ENCODE measurements at places on chromosomes 13 and 19.

DNA sequence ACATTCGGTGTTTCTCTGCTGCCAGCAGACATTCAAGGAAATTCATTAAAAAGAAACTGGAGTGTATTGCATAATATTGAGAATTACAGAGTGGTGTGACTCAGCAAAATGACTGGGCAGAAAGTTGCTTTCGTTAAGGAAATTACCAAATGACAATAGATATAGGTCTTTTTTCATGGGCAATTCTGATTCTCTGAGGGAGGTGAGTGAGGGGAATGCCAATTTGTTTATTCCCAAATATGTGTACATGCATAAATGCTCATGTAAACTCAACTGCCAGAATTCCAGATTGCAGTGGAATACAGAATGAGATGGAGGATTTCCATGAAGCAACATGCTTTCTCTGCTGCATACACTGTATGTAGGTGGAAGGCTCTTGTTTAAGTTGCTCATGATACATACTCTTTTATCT is 1730.1 kb downstream of the SLITRK5 start:
- no peak for DNase-seq

- DNase-seq = no peak
Observed at GRCh38 chr13:44230736-44231135, 142.9 kb upstream of the SERP2 start.

GRCh38 chr13:35723821-35724220 is 247.3 kb upstream of the MAB21L1 start:
- DNase-seq = no peak

DNA sequence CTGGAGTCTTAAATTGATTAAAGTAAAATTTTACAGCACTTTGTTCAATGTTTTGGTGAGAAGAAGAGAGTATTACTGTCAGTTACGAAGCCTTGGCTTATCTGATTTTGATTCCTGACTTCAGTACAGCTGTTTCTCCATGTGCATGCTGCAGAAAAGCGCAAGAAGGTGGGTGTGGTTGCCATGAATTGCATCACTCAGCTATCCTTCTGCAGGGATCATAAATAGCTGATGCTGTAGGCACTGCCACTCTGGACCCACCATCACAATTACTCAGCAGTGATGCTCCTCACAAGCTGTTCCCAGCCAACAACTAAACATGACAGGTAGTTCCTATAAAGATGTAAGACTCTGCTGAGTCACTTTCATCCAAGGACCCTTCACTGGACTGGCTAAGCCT is 321.2 kb downstream of the IRS2 start:
- DNase-seq = no peak

- DNase-seq = no peak
Observed at GRCh38 chr13:41649659-41650058, 192.3 kb downstream of the RGCC start.

- DNase-seq = no peak
Observed at GRCh38 chr19:58545286-58546018, 1.6 kb downstream of the TRIM28 start.

GRCh38 chr13:113367771-113368170 is 3.8 kb upstream of the GRTP1 start:
- no peak for DNase-seq

DNA sequence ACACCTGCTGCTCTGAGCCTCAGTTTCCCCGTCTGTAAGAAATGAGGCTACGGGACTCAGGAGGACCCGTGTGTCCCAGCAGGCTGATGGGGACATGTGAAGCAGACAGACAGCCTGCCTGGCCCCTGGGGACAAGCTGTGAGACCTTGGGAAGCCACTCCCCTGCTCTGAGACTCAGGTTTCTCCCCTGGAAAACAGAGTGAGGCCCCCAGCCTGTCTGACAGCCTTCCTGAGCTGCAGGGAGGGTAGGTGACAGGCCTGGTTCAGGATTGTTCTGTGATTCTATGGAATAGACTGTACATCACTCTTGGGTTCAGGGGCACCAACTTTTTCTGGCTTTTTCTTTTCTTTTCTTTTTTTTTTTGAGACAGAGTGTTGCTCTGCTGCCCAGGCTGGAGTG is 2.9 kb upstream of the NTF4 start:
- DNase-seq = no peak

DNA sequence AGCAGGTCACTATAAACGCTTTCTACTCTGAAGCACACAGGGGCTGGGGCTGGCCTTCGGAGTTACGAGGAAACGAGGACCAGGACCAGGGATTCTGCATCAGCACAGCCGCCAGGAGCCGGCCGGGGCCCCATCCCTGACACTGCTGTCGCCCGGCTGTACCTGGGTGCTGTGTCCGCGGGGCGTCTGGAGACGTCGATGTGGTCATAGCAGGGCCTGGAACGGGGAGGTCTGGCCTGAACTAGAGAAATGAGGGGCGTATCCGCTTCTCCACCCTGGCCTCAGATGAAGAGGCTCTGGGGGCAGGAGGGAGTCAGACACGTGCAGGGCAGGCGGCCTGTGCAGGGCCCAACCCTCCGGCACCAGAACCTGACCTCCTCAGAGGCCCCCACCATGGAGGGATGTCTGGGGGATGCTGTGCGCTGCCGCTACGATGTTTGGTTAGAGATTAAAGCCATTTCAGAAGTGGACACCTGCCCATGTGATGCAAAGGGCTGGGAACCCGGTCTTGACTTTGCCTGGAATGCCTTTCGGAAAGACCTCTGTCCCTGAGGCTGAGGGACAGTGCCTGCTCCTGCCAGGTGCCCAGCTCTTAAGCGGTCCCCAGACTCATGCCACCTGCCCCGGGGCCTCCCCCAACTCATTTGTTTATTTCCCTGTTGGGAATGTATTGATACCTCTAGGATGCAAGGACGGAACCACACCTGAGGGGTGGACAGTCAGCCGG is 21.4 kb downstream of the GAS6 start:
- no peak for DNase-seq

- no peak for DNase-seq
Observed at GRCh38 chr19:56105090-56105701, 15.9 kb downstream of the ZNF787 start.

- no peak for DNase-seq
Observed at GRCh38 chr19:42006569-42006968, 12.5 kb upstream of the ATP1A3 start.

GRCh38 chr13:30665638-30666037 is 47.9 kb downstream of the USPL1 start:
- DNase-seq = no peak

GRCh38 chr19:5045029-5045428 is 76.1 kb downstream of the KDM4B start:
- DNase-seq = no peak

- DNase-seq = no peak
Observed at GRCh38 chr19:32603961-32604360, 23.0 kb downstream of the PDCD5 start.

DNA sequence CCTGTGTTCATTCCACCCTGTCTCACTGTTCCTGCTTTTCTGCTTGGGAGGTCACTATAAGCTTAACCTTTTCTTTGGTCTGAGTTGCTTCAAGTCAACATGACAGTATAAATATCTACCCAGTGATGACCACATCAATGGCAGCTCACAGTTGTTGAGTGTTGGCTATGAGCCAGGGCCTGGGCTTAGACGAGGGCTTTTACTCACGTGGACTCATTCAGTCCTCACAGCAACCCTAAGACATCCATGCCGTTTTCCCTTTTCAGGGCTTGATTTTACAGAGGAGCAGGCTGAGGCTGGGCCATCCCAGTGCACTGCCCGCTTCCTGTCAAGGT is 10.2 kb upstream of the CCDC97 start:
- DNase-seq = no peak

GRCh38 chr13:25217023-25217885 is 45.2 kb upstream of the AMER2 start:
- DNase-seq = no peak

- DNase-seq = no peak
Observed at GRCh38 chr13:97372936-97373335, 61.0 kb upstream of the RAP2A start.

DNA sequence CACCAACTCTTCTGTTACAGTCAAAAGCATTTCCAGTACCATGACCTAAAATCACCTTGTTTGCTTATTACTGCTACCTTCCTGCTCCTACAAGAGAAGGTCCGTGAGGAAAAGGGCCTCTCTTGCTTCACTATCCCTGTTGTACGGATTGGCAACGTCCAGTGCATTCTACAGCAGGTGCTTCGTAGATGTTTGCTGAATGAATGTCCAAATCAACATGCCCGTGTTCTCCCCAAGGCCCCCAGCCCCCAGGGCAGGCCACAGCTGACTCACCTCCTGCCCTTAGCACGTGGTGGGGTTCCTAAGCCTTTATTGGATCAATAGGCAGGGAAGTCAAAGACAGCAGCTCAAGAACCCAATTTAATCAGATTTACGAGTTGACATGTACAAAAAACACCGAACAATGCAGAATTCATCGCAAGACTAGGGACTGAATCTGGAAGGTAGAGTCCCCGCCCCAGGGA is 5.5 kb upstream of the NAPA start:
- DNase-seq = no peak

GRCh38 chr19:33804021-33804799 is 7.5 kb downstream of the KCTD15 start:
- no peak for DNase-seq

Data from stimulated activated CD4-positive, alpha-beta T cell treated with anti-CD3 and anti-CD28 coated beads, Interleukin-1b, Interleukin-23, amount 100 ng/mL, for 24 hours (primary cell).